ENCODE measurements at places on chromosomes 11 and 22.

DNA sequence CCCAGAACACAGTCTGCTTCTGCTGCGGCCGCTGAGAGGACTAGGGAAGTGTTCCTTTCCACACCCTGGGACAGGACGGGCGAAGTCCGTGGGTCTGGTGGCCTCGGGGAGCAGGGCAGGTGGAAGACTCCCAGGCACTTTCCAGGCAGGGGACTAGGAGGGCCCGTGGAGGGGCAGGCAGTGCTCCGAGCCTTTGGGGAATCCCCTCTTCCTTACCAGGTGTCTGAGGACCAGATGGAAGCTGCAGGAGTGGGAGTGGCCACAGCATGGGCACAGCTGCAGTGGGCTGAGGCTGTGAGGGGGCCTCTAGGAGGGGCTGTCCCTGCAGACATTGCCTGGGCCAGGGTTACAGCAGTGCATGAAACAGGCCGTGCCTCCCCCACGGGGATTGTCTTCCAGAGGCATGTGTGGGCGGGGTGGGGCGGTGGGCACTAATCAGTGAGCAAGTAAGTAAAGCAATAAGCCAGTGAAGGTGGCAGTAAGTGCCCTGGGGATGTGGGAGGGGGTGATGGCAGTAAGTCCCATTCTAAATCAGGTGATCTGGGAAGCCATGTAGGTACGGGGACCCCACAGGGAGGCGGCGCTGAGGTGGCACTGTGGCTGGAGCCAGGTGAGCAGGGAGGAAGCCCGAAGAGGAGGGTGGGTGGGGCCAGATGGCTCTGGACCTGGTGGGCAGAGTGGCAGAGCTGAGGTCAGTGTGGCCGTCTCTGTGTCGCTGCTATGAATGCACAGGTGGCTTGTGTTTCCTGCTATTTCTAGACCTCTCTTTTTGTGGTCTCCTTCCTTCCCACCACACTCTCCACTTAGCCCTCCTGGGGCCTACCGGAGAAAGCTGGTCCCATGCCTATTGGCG lies 66.4 kb downstream of the CTTN start:
- DNase-seq: no peak

DNA sequence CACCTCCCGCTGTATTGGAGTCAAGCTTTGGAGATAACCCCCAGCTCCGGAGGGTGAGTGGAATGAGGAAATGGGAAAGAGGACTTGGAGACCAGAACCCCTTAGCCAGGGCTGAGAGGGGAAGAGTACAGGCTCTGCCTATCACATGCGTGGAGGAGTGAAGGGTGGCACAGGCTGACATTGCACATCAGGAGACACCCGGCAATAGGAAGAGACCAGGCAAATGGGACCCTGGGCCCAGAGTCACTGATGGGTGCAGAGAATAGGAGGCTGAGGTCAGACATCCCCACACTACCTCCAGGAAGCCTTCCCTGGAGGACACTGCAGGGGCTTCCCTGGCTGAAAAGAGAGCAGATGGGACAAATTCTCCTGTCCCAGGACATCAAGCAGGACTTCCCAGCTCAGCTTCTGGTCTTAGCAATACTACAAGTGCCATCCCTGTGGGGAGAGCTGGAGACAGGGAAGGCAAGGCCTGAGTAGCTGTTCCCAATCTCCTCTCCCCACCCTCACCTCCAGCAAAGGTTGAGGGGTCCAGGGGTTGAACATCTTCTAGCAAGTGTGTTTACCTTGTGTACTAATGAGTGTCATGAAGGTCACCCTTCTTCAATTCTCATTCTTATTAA lies 160.7 kb downstream of the BUD13 start:
- no peak for DNase-seq

- DNase-seq: no peak
Measured at GRCh38 chr22:36010090-36010489, 18.5 kb downstream of the RBFOX2 start.

DNA sequence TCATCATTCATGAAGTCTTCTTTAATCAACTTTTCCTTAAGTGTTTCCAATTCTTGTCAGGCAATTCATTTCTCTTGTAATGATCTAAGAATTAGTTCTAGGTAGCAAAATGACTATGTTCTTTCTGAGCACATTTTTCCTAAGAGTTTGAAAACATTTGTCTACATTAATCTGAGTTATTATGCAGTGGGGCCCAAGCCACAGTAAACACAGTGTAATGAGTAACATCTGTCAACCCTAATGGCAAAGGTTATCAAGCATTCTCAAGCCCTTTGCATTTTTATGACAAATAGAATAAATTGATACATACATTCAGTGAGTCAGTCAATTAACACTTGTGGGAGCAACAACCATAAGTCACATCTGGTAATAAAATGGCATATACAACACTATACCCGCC lies 106.7 kb upstream of the ZC3H12C start:
- no peak for DNase-seq

DNA sequence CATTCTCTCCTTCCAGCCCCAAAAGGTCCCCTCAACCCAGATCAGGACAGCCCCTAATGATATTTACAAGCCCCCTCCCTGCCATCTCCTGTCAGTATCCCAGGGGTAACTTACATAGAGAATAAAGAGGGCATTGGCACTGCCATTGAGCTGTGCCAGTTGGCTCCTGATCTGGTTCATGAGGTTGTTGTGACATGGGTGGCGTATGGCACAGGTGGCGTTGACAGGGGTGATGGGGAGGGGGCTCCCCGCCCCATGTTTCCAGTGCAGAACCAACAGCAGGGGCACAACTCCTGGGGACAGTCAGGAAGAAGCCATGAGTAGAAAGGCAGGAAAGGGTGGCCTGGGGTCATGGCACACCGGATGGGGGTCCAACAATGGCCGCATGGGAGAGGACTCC lies 1.9 kb downstream of the LIF start:
- no peak for DNase-seq

DNA sequence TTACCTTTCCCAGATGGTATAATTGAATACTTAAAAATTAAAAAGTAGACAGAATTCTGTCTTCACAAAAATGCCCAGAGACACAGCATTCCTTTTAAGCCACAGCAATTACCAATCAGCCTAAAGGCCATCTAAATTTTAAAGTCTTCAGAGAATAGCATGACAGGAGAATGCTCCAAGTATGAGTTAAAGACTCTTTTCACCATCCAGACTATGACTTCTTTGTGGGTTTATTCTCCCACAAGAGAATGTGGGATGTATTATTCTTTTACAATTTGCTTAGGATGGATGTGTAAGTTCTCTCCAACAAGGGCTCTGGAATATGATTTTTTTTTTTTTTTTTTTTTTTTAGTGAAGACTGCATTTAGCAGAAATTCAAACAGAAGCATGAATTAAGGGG lies 249.9 kb downstream of the TTC28 start:
- no peak for DNase-seq

DNA sequence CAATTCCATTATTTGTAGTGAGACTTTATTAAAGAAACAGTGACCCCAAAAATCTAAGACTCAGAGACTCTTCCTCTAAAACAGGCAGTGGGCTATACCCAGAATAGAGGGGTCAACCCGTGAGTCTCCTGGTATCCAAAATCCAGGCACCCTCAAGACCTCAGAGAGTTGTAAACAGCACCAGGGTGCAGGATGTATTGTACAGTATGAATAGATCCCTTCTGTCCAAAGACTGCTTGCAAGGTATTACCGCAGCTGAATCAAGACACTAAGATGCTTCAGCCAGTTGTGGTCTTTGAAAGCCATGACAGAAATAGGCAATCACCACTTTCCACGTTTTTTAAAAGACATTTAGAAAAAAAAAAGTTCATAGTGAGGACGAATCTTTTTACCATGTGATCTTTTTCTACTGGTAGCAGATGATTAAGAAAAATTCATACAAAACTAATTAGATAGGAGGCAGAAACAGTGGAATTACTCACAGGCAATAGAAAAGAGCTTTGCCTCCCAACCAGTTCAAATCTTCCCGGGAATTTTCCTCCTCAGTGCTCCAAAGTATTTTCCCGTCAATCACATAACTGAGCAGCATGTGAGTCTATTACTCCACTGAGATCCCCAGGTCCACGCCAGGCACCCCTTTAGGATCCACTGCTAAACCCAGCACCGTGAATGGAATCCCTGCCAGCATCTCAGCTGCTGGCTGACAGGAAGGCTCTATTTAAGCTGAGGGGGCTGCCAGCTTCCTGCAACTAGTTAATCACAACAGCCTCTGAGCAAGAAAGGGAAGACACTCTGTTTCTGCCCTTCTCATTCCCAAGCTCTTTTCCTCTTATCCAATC lies 113.1 kb downstream of the ETS1 start:
- no peak for DNase-seq

GRCh38 chr22:48478124-48478523 lies 1349.5 kb downstream of the BRD1 start:
- no peak for DNase-seq

DNA sequence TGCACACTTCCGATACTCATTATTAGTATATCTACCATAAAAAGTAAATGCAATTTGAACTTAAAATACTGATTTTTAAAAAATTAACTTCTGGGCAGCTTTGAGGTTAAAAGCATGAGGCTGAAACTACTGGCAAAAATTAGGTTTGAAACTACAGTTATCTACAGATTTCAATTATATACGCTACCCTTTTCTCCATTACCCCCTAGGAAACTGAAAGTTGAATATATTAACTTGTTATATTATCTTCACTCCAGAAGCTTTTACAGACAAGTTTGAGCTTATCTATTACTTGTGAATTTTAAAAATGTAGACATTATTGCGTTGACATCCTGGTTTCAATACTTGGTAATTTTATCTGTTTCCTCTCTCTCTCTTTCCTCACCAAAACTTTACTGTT lies 96.7 kb upstream of the DDI1 start:
- DNase-seq: no peak
